ENCODE measurements at places on chromosomes 2 and 18. TPM values are rescaled to one million over a fixed set of nuclear protein-coding genes. Genes with fewer than 3 reads are reported as not detected.

CCDC150 gene
- 0.56 TPM for total RNA-seq

OSR1 gene
- 2.0 TPM for total RNA-seq

RBKS gene
- total RNA-seq = 3.7 TPM

CCL20 gene
- total RNA-seq = not detected

ZNF638 gene
- total RNA-seq = 62.3 TPM

ANKRD36B gene
- total RNA-seq = 3.2 TPM

CYS1 gene
- 0.17 TPM for total RNA-seq

DPP10 gene
- total RNA-seq = not detected

GRCh38 chr2:70977605-70978205, 725 bp upstream of the ANKRD53 start:
- no peak for DNase-seq

DNA sequence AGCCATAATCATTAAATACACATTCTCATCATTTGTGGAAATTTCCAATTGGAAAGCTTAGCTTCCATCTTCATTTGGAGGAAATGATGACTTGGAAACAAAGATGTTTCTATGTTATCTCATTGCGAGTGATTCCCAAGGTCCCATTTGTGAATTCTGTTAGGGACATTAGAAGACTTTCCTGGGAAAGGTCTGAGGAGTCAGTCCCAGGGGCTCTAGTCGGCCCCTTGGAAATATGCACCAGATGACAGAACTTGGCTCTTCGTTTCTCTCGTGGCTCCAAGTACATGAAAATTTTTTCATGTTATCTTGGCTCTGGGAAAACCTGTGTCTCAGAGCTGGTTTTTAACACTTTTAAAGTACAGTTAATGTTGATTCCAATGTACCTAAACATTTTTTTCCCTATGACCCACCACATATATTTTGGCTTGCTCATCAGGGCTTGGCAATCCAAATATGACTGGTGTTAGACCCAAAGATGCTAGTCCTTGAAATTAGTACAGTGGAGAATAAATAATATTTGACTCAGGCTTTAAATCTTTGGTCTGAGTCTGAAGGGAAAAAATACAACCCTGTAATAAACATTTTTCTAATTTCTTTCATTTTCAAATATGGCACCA, 15.4 kb upstream of the CAVIN2 start:
- no peak for DNase-seq

- no peak for DNase-seq
Observed at GRCh38 chr2:8822218-8822617, 15.2 kb downstream of the KIDINS220 start.

DNA sequence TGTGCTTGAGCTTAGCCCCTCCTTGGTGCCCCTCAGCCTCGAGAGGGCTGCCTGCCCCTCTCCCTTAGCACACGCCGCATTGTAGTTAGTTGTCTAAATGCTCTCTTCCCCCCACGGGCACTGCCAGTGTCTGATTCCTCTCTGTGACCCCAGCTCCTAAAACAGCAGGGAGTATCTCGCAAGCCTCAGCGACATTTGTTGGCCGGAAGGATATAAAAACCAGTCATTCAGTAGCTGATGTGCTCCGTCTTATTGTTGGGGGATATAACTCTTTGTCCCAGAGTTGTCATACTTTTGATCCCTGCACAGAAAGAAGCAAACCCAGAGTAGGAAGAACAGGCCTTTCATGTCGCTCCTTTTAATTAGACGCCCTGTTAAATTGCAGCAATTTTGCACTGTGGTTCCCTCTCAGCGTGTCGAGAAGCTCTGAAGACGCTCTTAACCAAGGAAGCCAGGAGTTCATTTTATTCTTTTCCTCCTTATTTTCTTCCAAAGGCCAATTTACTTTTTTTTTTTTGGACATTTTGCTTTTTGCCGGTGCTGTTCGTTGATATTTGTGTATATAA, 201.8 kb downstream of the KLHL29 start:
- no peak for DNase-seq

DNA sequence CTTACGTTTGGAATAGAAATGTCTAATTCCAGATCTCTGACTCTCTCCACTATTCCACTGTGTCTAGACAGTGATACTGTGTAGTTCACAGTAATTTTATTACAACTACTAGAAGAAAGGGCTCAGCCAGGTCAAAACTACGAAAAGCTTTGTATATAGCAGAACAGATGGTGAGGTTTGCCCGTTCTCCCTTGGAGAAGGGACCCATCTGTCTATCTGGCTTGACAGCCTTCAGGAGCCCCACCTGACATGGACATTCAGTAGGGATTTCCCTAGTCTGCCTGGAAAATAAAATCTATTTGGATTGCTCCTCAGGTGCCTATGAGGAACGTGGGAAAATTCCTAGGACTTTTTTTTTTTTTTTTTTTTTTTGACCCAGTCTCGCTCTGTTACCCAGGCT, 435.4 kb downstream of the NRXN1 start:
- DNase-seq = no peak

DNA sequence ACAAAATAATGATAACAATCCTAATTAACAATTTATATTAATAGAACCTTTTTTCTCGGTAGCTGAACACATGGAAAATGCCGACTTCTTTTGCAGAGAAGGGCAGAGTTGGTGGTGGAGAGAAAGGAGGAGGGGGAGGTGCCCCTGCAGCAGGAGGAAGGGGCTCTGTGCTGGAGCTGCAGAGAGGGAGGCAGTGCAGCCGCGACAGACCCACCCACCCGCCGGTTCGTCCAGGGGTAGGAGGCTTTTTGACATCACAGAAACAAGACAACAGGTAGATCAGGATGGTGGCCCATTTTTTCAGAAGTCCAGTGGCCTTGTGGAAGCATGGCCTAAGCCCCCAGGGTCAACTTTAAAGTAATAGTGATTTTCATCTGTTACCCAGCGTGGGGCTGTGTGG, 321.1 kb upstream of the SALL3 start:
- no peak for DNase-seq

GRCh38 chr2:144666032-144666431, 146.1 kb upstream of the ZEB2 start:
- DNase-seq = no peak

GRCh38 chr18:36066001-36066400, 1.4 kb downstream of the RPRD1A start:
- DNase-seq = no peak

GRCh38 chr2:57516698-57517340, 529.8 kb upstream of the VRK2 start:
- no peak for DNase-seq

DNA sequence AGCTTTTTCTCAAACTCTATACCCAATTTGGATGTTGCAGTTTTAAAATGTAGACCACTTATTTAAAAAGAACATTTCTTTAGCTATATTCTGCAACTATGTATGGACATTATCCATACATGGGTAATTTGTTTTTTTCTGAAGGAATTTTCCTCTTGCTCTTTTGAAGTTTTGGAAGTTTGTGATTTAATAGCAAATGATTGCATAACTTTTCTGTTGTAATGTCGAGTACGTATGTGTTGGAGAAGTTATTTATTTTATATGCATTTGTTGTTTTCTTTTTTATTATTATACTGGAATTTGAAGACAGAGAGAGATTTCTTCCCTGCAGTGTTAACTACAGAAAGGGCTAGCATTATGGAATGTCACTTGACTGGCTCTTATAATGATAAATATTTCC, 207.7 kb upstream of the FANCL start:
- DNase-seq = no peak

GRCh38 chr2:170121689-170122088, 56.3 kb upstream of the MYO3B start:
- DNase-seq = no peak

GRCh38 chr2:101751875-101752619, 54.5 kb downstream of the MAP4K4 start:
- DNase-seq = no peak

DNA sequence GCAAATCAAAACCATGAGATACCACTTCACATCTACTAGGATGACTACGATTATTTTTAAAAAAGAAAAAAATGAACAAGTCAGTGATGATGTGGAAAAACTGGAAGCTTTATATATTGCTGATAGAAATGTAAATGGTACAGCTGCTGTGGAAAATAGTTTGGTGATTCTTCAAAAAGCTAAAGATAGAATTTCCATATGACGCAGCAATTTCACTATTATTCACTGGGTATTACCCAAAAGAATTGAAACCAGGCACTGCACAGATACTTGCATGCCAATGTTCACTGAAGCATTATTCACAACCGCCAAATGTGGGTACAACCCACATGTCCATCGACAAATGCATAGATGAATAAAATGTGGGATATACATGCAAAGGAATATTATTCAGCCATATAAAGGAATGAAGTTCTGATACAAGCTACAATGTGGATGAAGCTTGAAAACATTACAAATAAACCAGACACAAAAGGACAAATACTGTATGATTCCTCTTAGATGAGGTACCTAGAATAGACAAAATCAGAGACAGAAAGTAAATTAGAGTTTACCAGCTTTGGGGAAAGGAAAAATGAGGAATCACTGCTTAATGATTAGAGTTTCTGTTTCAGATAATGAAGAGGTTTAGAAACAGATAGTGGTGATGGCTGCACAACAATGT, 11.1 kb downstream of the RTTN start:
- no peak for DNase-seq

- DNase-seq = no peak
Observed at GRCh38 chr2:72919414-72920317, 2.3 kb downstream of the EMX1 start.

DNA sequence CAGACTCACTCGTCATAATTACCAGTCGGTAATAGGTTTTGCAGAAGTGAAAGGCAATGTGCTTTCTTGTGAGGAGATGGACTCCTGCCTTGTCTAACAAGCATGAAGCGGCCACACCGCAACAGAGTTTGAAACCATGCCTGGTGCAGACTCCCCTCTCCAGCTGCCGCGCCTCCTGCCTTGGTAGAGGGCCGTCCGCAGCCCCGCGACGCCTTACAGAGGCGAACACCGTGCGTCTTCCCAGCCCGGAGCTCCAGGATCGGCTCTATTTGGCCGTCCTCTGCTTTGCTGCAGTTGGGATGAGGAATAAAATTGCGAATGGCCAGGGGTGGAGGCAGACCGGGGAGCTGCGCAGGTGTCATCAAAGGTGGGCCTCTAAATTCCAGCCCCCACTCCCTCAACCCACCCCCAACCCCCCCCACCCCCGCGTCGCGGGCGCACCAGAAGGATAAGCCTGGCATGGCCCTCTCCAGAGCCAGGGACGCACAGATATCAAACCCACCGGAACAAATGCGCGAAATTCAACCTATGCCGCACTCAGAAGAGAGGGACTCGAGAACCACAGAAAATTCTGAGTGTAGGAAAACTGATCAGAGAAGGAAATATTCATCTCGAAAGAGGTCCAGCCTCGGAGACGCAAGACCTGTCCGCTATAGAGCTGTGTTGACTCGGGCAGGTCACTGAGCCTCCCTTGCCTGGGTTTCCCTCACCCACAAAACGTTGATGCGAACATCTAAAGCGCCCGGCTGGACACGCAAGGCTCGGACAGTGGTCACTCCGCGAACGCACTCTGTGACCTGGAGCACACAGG, 1.1 kb downstream of the TRABD2A start:
- no peak for DNase-seq

DNA sequence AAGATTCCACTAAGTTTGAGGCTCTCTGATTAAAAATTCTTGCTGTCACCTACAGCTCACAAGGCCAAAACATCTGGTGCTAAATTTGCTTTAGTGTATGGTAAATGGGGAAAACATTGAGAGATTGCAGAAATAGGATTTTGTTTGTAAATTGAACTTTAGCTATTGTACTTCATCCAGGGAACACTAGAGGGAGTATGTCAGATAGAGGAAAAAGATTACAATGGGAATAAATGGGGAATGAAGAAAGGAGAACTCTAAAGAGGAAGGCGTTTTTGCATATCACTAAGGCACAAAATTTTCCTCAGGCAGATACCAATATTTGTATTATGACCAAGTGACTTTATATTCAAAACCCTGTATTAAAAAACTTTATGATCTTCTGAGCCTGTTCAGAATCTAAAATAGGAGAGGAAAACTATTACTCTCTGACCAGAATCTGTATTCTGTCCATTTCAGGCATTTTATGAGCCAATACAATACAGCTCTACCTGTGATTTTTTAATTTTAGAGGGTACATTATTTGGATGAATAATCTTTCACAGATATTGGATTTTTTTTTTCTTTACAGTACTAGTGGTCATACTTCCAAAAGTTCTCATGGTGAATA, 52.3 kb upstream of the ITGB6 start:
- DNase-seq = no peak

- no peak for DNase-seq
Observed at GRCh38 chr18:944440-944839, 39.8 kb downstream of the ADCYAP1 start.

DNA sequence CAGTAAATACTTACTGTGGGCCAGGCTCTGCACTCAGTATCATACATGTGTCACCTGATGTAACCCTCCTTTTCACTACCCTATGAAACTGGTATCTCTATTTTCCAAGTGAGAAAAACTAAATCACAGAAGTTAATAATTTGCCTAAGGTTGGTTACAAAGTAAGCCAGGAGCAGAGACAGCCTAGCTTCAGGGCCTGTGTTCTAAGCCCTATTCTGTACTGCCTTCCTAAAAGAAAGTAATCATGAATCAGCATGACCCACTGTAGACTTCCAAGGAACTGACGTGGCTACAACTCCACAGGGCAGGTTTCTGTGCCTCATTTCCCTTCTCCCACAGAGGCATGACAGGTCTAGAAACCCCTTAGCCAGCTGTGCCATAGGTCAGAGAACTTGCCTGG, 14.3 kb downstream of the ZNF142 start:
- no peak for DNase-seq

DNA sequence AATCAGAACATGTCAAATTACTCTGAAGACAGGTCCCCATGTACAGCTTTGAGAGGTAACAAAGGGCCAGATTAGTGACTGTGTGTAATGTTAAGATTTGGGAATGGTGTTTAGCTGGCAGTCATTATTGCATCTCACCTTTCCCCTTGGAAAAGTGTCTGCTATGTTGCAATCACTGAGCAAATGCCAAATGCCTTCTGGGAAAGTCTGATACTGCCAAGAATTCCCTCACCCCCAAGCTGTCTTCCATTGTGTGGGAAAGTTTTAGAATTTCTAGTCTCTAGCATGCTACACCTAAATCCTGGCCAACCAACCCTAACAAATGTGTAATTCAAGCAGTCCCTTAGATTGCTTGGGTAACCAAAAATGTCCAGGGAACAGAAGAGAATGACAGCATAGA, 13.6 kb upstream of the PELI1 start:
- DNase-seq = no peak

DNA sequence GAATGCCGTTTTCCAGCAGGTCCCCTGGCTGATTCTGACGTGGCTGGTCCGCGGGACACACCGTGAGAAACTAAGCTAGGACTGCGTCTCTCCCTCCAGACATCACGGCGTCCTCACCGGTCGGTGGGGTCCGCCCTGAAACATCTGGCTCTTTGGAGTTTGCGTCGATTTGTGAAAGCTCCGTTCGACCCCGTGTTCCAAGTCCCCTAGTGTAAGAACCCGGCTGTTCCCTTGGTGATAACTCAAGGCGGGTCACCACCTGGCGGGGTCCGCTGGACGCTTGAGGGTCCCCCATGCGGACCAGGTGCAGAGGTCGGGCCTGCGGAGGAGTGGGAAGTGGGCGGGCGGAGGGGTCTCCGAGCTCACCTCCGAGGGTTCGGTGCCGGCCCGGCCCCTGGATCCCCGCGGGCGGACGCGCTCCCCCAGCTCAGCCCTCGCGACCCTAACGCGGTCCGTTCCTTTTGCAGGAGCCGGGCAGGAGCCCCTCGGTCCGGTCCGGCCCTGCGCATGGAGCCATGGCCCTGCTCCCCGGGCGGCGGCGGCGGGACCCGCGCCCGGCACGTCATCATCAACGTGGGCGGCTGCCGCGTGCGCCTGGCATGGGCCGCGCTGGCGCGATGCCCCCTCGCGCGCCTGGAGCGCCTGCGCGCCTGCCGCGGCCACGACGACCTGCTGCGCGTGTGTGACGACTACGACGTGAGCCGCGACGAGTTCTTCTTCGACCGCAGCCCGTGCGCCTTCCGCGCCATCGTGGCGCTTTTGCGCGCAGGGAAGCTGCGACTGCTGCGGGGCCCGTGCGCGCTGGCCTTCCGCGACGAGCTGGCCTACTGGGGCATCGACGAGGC, 65.6 kb downstream of the KCNG2 start:
- no peak for DNase-seq
